Right ventricle myocardium inferior (tissue), 1 donor: ENCODE measurements at places on chromosomes 7 and 10. TPM values are rescaled to one million over a fixed set of nuclear protein-coding genes. Genes with fewer than 3 reads are reported as not detected.

Gene OR2A42
- not detected for total RNA-seq

Gene ARMC10
- 20.7 TPM for total RNA-seq

Gene FBXL13
- total RNA-seq: 0.24 TPM

- DNase-seq: no peak
Measured at GRCh38 chr7:112994656-112995055, 92.0 kb downstream of the GPR85 start.

GRCh38 chr10:104330168-104331110 is 7.8 kb downstream of the ITPRIP start:
- DNase-seq: no peak

Gene ADCYAP1R1
- 5.8 TPM for total RNA-seq

- DNase-seq: no peak
Measured at GRCh38 chr7:55032069-55032699, 13.4 kb downstream of the EGFR start.

DNA sequence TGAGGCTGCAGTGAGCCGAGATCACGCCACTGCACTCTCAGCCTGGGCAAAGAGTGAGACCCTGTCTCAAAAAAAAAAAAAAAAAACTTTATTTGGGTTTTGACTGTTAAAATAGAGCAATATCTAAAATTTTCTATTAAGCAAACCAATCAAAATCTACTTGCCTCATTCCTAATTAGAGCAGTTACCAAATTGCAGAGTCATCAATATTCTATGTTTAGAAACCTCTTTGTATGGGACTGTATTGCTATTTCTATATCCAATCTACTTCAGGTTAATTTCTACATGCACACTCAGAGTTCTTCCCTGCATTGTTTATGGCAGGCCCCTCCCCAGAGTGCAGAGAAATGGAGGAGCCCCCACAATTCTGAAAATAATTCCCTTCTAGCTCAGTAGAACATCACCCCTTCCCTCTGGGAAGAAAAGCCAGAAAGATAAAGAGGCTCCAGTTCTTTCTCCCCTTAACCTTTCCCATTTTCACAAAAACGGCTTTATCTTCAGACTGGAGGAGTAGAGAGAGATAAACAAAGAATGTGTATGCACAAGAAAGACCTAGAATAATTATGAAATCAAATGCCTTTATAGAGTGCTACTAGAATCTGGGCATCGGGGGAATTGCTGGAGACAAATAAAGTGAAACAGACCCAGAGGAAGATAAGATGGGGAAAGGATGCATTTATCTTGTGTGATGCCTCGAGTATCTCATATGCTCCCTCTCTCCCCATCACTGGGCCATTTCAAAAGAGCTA is 17.9 kb downstream of the SCRN1 start:
- no peak for DNase-seq

Gene NEUROD6
- total RNA-seq: not detected
